NCI-H460 (cell line): ENCODE measurements at places on chromosomes 13 and 19.

DNA sequence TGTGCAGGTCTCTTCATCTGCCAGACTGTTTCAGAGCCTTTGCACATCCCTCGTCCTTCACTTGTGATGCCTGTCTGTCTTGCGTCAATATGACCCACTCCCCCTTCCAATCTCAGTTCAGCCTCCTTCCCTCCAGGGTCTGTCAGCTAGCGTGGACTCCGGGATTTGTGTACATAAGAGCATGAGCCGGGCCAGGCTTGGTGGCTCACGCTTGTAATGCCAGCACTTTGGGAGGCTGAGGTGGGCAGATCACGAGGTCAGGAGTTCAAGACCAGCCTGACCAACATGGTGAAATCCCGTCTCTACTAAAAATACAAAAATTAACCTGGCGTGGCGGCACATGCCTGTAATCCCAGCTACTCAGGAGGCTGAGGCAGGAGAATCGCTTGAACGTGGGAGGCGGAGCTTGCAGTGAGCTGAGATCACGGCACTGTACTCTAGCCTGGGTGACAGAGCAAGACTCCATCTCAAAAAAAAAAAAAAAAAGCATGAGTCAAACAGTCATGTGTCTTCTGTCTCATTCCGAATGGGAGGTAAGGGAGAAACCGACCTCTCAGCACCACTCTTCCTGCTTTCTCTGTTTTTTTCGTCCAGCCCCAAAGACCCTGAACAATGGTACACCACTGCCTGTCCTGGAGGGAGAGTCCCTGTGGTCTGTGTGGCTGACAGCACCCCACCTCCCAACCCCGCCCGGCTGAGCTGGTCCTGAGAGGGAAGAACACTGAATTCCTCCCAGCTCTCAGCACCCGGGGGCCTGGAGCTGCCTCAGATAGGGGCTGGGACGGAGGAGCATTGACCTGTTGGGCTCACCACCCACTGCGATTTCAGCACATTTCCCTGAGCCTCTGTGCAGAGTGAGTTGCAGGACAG, 2.4 kb upstream of the SIGLEC9 start:
- DNase-seq = no peak

DNA sequence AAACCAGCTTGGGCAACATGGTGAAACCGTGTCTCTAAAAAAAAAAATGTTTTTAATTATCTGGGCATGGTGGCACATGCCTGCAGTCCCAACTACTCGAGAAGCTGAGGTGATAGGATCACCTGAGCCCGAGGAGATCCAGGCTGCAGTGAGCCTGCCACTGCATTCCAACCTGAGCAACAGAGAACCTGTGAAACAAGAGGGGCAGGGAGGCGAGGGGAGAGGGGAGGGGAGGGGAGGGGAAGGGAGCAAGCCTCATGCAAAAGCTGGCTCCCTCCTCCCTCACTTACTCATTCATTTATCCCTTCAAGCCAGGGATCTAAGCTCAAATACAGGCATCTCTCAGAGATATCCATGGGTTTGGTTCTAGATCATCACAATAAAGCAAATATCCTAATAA, 8.9 kb downstream of the ATP7B start:
- no peak for DNase-seq

GRCh38 chr13:51343475-51343874, 4.0 kb downstream of the SERPINE3 start:
- DNase-seq = no peak

DNA sequence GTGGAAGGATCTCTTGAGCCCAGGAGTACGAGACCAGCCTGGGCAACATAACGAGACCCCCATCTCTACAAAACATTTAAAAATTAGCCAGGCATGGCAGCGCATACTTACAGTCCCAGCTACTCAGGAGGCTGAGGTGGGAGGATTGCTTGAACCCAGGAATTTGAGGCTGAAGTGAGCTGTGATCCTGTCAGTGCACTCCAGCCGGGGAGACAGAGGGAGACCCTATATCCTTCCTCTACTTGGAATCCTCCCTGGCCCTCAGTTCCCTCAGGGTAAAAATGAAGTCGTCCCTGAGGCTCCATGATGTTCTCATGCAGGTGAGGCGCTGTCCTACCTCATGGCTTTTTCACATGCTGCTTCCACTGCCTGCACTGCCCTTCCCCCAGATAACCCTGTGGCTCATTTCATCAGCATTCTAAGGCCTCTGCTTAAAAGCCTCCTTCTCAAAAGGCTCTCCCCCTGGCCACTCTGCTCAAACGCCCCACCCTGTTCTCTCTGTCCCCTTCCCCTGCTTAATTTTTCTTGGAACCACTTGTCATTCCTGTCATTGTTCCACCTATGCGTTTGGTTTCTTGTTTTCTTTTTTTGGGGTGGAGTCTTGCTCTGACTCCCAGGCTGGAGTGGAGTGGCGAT, 19.2 kb downstream of the DNM2 start:
- no peak for DNase-seq

DNA sequence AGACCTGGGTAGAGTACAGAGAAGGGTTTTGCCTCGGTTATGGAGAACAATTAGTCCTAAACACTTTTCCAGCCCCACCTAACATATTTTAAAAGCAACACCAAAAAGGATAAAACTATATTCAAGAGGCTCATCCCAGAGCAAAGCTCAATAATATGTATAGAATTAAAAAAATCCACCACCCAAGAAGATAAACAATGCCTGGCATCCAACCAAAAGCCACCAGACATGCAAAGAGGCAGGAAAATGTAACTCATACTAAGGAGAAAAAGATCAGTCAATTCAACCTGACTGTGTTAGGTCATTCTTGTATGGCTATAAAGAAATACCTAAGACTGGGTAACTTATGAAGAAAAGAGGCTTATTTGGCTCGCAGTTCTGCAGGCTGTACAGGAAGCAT, 39.3 kb downstream of the FGF9 start:
- no peak for DNase-seq

DNA sequence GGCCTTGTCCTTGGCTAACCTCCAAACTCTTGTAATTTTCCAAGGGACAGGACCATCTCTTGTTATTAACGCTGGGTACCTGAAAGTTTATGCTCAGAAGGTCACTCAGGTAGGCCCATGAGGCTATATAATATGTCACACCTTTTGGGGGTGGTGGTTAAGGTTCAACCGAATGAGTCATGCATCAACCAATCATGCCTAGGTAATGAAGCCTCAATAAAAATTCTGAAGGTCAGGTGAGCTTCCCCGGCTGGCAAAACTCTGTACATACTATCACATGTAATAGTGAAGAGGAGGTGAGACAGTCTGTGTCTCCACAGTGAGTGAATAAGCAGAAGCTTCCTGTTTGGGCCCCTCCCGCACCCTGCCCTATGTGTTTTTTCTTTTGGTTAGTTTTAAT, 424.9 kb downstream of the PCDH17 start:
- no peak for DNase-seq

DNA sequence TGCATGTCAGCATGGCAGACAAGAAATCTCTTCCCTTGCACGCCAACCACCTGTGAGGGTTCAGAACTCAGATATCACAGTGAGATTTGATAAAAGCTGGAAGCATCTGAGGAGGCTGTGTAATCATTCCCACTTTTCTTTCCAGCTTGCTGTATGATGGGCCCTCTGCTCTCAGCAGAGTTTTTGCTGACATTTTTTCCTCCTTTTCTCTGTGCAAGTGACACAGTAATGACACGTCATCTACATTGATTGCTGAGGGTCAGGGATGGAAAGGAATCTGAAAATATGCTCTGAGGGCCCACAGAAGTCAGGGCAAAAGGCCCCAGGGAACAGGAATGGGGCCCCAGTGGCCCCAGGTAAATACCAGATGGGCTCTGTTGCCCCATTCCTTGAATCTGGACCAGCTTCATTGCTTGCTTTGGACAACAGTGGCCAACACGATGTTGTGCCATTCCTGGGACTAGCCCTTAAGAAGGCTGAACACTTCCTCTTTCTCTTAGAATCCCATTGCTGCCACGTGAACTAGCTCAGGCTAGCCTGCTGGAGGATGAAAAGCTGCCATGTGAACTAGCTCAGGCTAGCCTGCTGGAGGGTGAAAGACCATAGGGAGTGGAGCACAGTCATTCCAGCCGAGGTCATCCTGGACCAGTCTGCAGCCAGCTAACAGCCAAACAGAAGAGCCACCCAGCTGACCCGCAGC, 68.2 kb downstream of the CACNA1A start:
- no peak for DNase-seq

- no peak for DNase-seq
Observed at GRCh38 chr19:13727798-13728197, 36.5 kb upstream of the MRI1 start.

DNA sequence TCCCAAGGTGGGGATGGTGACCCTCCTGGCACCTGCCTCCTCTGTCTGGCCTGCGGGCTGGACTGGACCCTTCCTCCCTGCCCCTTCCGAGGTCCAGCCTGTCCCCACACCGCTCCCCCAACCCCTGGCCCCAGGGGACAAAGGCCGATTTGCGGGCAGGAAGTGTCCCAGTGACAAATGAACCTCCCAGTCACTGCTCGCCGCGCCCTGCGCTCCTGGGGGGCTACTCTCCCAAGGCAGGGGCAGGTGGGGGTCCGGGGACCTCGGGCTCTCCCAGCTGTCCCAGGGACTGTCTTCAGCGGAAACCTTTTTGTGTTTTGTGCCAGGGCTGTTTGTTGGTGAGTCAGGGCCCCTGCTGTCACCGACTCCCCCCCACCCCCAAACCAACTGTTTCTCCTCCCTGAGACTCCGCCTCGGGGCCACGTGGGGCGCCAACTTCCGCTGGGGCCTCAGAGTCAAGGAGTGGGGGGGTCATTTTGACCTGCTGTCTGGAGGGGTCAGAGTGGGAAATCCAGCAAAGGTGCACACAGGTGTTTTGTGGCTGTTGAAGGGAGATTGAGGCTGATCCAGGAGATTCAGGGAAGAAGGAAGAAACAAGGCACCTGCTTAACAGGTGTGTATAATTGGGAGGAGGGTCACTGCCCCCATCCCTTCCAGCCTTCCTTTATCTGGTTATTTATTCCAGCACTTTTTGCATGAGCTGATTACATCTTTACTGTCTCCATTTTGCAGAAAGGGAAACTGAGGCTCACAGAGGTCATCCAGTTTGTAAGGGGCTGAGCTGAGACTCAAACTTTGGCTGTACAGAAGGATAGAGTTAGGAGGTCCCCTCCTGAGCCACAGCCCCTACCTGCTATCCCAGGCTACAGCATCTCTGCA, 831 bp downstream of the PGPEP1 start:
- DNase-seq = no peak

DNA sequence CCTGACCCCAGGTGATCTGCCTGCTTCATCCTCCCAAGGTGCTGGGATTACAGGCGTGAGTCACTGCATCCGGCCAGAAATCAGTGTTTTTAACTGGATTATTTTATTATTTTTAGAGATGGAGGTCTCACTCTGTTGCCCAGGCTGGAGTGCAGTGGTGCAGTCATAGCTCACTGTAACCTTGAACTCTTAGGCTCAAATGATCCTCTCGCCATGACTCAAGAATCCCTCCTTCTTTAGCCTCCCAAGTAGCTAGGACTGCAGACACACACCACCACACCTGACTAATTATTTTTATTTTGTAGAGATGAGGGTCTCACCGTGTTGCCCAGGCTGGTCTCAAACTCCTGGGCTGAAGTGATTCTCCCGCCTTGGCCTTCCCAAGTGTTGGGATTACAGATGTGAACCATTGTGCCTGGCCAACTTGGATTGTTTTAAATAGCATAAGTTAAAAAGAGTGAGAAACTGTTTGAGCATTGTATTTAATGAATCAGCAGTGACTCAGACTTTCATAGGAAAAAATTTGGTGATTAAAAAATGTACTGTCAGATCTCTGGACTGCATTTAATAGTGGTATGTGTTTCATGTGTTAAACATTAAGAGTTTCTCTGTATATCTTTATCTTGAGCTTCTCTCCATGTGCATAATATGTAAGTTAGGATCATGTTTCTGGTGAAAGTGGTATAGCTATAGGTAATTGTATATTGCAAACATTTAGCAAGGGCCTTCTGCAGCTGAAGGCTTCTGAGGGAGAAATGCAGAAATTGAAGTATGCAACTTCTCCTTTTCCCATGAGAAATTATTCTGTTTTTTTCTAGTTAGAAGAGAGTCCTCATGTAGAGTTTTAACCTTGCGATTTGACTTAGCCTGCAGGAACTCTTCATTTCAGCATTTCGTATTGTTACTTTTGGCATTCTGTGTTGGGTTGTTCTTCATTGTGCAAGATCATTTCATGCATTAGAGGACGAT, 121.2 kb downstream of the PCCA start:
- no peak for DNase-seq

- DNase-seq = no peak
Observed at GRCh38 chr19:51135986-51136762, 5.9 kb upstream of the SIGLEC7 start.

DNA sequence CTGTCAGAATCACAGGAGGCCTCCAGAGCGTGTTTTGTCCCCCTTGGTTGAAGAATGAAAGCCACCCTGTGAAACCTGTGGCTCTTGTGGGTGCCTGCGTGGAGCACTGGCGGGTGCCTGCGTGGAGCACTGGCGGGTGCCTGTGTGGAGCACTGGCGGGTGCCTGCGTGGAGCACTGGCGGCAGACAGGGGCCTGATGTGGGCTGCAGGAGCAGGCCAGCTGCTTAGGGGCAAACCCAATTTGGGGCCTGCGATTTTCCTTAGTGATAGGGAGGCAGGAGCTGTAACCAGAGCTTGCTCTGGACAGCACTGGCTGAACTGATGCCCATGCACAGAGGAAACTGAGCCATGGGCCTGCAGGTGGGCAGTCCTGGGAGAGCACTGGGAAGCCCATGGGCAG, 24.3 kb downstream of the ARHGEF7 start:
- DNase-seq = no peak

GRCh38 chr19:48516536-48516935, 4.9 kb upstream of the LMTK3 start:
- DNase-seq = no peak

- peak; percentile 40 for DNase-seq
Observed at GRCh38 chr13:105202354-105202753, 1333.1 kb downstream of the EFNB2 start.

- DNase-seq = no peak
Observed at GRCh38 chr19:42030645-42031440, 36.8 kb upstream of the ATP1A3 start.

DNA sequence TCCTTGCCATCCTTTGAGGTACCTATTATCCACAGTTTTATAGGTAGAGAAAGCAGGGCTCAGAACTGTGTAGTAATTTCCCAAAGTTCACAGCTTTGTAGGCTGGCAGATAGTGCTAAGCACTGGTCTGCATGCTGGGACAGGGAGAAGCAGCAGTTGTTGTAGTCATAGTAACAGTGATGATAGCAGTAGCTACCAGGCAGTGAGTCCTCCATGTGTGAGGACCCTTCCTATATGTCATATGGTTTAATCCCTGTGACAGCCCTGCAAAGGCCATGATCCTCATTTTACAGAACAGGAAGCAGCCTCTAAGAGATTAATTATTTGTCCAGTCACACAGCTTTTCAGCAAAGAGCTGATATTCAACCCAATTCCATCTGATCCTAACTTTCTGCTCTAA, 21.0 kb downstream of the SERP2 start:
- DNase-seq = no peak

DNA sequence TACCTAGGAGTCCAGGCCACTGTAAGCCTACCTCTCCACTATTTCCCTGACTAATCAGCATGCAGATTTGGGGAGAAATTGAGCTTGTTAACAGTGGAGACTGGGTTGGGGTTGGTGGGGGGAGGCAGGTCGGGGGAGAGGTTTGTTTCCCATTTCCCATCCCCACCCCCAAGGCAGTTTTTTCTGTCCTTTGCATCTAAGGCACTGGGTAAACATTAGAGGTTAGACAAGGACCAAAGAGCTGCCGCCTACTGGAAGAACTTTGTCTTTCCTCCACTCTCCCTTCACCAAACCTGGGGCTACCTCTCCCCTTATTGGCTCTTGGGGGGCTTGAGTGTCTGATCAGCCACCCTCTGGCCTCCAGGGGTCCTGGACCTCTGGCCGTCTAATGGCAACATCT, 953 bp downstream of the KCNN4 start:
- no peak for DNase-seq

GRCh38 chr19:46478356-46478986, 7.1 kb upstream of the PNMA8A start:
- DNase-seq = no peak
